Gastroesophageal sphincter (tissue), 4 donors: ENCODE measurements at places on chromosomes 6 and 20. TPM values are rescaled to one million over a fixed set of nuclear protein-coding genes. Genes with fewer than 3 reads are reported as not detected.

Gene PTGIS
- total RNA-seq: 125 TPM

Gene MAK
- total RNA-seq: 0.07 TPM

Gene C6orf58
- total RNA-seq: not detected

Gene MROH8
- 1.9 TPM for total RNA-seq

Gene CBLN4
- total RNA-seq: not detected

Gene NOX3
- not detected for total RNA-seq

Gene CCN6
- total RNA-seq: not detected

Gene MCHR2
- total RNA-seq: not detected

Gene SEMG1
- not detected for total RNA-seq

Gene STMND1
- not detected for total RNA-seq

Gene DAAM2
- 254 TPM for total RNA-seq

Gene PDYN
- not detected for total RNA-seq

Gene SLC35D3
- 0.12 TPM for total RNA-seq

Gene TMEM200A
- 1.1 TPM for total RNA-seq

Gene SIRPD
- total RNA-seq: not detected

Gene RPS6KA2
- total RNA-seq: 55.4 TPM

Gene DBNDD2
- 132 TPM for total RNA-seq

Gene POM121L2
- total RNA-seq: not detected

Gene IP6K3
- total RNA-seq: 3.0 TPM

Gene ADGRF4
- 0.17 TPM for total RNA-seq

Gene NINL
- 4.8 TPM for total RNA-seq

Gene PXMP4
- 7.6 TPM for total RNA-seq

Gene COL21A1
- 5.3 TPM for total RNA-seq

Gene PXDC1
- total RNA-seq: 147 TPM

Gene HAO1
- total RNA-seq: not detected

Gene MAPK13
- 2.7 TPM for total RNA-seq

Gene OXT
- not detected for total RNA-seq

Gene LTA
- not detected for total RNA-seq

Gene TREML2
- not detected for total RNA-seq
